ENCODE measurements at places on chromosomes 2 and 18.

DNA sequence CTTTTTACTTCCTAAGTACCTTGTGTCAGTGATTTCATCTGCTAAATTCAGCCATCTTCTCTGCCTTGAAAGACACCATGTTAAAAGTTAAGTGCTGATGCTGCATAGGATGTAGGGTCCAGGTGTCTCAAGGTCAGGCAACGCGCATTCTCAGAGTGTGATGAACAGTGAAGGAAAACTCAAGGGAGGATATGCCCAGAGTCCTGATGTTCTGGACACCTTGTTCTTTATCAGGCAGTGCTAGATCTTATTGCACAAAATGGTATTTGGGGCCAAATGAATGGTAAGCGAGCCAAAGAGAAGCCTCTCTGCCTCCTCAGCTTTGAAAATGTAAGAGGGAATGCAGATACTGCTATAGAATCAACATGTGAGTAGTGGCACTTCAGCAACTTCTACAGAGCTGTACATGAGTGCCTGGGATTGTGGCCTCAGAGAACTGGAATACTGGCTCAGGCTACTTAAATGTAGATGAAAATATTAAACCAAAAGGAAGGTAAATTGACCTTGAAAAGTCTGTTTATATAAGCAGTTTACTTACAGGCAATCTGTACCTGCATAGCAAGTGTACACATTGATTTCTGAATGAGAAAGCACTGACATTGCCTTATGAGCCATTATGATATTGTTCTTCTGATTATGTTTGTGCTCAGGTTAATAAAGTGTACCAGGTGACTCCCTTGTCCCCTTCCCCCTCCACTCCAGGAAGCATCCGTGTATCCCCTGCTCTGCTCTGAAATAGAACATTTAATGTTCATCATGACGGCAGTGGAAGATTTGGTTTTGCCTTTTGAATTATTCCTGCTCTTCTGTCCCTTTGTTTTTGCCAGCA, 86.7 kb upstream of the RANBP2 start:
- no peak for DNase-seq

- no peak for DNase-seq
These were observed 94.4 kb upstream of the LDAH start for GRCh38 chr2:20917287-20917660.

DNA sequence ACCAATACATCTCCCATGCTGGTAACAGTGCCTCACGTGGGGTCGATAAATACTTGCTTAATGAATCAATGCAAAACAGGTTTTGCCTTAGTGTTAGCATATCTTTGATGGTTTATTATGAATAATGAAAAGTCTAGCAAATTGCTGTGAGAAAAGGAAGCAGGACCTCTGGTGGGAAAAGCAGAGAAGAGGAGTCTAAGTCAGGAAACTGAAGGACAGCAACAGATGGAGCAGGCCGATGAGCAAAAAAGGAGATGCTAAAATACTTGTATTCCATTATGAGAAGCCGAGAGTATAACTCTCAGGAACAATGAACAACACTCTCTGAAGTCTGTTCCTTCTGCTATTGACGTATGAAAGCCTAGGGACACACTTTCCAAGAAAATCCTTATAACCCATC, 555.2 kb upstream of the KLHL29 start:
- DNase-seq = no peak

- DNase-seq = no peak
These were observed 289.4 kb downstream of the KCNS3 start for GRCh38 chr2:18167871-18168270.

- no peak for DNase-seq
These were observed 429.3 kb upstream of the VRK2 start for GRCh38 chr2:57617318-57617717.

DNA sequence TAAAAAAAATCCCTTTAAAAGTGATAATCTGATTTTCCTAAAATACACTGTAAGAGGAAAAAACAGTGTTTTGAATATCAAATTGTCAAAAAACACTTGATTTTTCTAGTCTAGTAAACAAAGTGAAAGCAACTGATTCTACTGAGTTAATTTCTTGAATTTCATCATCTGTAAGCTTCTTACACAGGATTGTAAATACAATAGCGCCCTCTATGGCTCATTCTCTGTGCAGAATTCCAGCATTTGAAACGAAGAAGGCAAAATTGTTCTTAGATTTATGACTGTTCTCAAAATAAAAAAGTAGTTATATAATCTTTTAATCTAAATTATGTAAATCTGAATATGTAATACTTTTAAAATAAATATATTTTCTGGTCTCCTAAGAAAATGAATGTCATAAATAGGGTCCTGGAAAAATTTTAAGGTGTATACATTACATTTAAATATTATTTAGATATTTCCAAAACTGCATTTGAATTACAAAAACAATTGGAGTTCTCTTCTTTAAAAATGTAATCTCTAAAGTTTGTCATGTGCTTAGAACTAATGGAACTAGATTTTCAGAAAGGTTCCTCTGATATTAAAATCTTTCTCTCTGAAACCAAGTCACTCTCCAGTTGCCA, 176.9 kb upstream of the MC4R start:
- DNase-seq = no peak

DNA sequence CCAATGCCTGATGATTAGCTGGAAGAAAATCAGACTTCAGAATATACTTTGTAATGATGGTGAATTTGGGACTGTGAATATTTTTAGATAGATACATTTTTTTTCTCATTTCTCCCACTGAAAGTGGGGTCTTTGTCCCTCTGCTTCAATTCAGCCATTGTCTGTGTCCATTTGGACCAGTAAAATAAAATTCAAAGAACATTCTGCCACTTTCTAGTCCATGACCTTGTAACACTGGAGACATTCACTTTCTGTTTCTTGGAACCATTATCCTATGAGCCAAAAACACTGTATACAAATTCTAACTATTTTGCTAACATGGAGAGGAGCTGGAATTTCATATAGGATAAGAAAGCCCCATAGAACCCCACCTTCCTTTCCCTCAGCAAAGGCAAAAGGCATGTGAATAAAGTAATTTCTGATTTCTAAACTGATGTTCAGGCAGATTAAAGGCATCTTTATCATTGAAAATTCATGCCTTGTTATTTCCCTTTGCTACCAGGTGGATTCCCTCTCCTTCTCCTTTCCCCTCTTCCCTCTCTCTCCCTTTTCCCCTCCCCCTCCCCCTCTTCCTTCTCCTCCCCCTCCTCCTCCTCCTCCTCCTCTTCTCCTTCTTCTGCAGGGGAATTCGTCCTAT, 2010.4 kb upstream of the LRRTM1 start:
- no peak for DNase-seq

DNA sequence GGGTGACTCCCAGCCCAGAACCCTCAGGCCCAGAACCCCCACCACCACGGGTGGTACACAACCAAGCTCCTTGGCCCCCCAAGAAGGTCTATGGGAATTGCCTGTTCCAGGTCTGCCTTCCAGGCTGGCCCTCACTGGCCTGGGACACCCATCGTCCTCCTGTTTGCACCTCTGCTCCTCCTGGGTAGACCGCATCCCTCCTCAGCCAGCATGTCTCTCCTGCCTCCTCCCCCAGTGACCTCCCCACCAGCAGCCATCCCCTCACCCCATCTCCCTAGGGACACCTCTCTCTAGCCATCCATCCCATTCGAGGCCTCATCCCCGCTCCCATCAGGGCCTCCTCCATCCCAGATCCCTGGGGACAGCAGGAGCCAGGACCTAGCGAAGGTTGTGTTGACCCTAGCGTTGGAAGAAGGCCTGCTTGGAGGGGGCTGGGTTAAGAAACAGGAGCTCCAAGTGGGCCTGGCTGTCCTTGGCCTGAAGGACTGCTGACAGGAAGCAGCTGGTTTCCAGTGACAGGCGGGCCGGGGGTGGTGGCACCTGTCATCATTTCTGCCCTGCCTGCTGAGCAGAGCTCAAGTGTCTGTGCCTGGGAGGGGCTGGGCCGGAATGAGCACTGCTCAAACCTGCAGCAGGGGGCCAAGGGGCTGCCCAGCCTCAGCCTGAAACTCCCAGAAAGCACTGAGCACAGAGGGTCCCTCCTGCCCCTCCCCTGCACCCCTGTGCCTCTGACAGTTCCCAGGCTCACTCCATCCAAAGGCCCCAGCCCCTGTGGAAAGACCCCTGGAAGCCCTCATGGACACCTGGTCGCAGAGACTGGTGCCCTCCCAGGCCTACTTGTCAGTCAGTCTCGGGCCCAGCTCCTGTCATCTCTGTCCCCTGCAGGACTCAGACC, 96.0 kb upstream of the OTOS start:
- DNase-seq = peak; percentile 82

- DNase-seq = no peak
These were observed 44.1 kb downstream of the RALBP1 start for GRCh38 chr18:9519399-9519798.

DNA sequence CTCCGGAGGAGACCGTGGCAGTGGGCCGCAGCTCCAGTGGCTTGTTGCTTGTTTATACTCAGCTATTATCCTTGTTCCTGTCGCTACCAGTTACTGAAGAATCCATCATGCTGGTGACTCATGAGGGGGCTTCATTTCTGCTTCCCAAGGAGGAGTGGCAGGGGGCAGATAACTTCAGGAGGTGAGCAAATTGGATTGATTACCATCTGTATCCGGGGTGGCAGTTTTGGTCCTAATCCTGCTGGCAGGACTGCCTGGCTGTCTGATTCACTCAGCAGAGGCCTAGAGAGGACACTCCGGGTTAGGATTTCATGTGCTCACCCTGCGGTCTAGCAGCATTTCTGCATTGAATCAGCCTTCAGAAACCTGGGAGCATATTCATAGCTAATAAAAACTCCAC, 230.0 kb downstream of the ACTR3 start:
- no peak for DNase-seq

- no peak for DNase-seq
These were observed 126.6 kb upstream of the SMAD2 start for GRCh38 chr18:48057018-48057417.

DNA sequence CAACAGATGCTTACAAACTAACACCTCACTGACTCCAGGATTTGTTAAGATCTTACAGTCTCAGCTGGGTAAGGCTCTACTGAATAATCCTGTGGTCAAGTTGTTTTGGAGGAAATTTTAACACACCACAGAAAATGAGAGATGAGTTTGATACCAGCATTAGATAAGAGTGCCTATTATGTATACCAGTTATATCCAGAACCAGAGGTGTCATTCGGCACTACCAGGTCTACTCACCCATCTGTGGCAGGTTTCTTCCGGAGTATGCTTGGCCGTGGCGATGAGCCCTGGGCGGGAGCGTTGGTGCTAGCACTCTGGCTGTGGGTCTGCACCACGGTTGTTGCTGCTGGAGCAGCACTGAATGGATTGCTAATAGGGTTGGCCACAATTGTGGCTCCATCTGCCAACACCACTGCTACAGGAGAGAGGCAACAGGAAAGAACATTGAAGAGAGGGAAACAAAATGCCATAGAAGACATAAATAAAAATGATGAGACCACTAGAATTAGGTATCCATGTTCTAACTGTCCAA, 41.2 kb downstream of the SAP130 start:
- no peak for DNase-seq

DNA sequence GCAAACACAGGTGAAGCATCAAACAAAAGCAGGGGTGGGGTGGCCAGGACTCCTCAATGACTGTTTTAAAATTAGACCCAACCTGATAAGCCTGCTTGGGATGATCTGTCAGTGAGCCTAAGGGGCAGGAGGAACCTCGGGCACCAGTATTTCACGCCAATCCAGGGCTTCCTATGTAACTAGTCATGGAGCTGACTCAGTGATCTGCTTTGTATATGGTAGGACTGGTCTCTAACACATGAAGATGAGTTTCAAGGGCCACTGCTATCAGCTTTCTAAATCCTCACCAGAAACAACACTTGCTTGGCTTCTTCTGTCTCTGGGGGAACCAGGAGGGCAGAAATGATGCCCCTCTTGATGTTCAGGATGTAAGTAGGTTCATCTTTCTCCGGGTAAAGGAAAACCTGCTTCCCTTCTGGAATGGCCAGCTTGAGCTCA, 6.2 kb downstream of the APOB start:
- DNase-seq = no peak

DNA sequence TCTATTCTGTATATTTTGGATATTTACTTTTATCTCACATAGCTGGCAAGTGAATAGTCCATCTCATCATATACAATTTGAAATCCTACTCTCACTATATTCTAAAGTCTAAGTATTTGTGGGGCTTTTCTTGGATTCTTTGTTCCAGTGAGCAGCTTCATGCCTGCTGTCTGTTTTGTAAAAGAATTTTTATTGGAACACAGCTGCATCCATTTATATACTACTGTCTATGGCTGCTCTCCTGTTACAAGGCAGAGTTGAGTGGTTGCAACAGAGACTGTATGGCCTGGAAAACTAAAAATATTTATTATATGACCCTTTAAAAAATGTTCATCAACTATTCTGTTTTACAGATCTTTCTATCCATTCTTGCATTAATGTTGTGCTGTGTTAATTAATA, 193.3 kb upstream of the KLHL14 start:
- DNase-seq = no peak

- no peak for DNase-seq
These were observed 144.9 kb upstream of the FOSL2 start for GRCh38 chr2:28247734-28248133.

Data from left ventricle myocardium inferior (tissue), 1 donor.